Activated CD8-positive, alpha-beta T cell treated with anti-CD3 and anti-CD28 coated beads, Interleukin-2, amount 10 ng/mL, durations not matched to agents 7 days and 5 days (primary cell): ENCODE measurements at places on chromosomes 1 and 21.

GRCh38 chr1:198253259-198253658 is 96.5 kb downstream of the NEK7 start:
- no peak for DNase-seq

- DNase-seq = peak; percentile 83
Measured at GRCh38 chr1:33302325-33302724, 18.6 kb downstream of the A3GALT2 start.

- DNase-seq = no peak
Measured at GRCh38 chr1:8031176-8031785, 5.2 kb upstream of the ERRFI1 start.

DNA sequence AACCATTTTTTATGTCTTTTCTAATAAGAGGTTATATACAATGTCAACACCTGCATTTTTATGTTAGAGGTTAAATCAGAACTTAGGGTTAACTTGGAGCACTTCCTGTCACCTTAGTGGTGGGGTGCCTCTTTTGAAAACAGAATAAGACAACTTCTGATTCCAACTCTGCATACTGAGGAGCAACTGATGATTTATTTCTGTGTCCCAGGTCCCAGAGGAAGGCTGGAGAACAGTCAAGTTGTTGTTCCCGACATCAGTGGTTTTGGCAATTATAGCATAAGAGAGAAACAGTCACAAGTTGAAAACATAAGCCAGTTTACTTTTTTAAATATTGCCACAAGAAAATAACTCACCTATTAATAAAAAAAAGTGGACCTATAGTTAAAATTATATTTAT is 871.0 kb upstream of the ADAMTS5 start:
- DNase-seq = no peak

- no peak for DNase-seq
Measured at GRCh38 chr1:41612953-41613352, 128.5 kb upstream of the EDN2 start.

GRCh38 chr1:23567996-23568607 is 8.8 kb upstream of the ID3 start:
- DNase-seq = no peak

- no peak for DNase-seq
Measured at GRCh38 chr1:5693568-5693967, 298.7 kb downstream of the NPHP4 start.

GRCh38 chr1:35243691-35244090 is 24.8 kb upstream of the ZMYM4 start:
- DNase-seq = no peak

DNA sequence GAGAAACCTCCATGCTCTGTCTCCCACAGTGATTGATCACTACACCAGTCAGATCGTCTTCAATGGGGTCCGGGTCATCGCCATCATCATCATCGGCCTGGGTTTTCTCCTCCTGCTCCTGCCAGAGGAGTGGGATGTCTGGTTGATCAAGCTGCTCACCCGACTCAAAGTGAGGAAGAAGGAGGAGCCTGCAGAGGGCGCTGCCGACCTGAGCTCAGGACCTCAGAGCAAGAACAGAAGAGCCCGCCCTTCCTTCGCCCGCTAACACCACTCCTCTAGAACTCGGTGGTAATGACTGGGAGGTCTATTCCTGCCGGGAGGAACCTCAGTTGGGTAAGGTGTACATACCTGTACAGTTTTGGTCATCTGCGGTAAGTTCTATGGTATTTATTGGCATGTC is 50.3 kb upstream of the COA6 start:
- peak; percentile 61 for DNase-seq

DNA sequence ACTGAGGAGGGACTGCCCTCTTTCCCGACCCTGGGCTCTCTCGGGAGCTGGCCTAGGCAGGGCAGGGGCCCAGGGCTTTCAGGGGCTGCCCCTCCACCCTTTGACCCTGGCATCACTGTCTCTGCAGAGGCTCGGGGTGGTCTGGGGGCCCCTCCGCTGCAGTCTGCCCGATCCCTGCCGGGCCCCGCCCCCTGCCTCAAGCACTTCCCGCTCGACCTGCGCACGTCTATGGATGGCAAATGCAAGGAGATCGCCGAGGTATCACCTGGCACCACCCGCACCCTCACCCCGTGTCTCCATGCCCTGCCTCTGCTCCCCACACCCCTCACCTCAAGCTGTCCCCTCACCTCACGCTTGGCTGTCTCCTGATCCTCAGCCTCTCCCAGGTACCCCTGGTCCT is 5.5 kb downstream of the AMPD2 start:
- DNase-seq = peak; percentile 17

DNA sequence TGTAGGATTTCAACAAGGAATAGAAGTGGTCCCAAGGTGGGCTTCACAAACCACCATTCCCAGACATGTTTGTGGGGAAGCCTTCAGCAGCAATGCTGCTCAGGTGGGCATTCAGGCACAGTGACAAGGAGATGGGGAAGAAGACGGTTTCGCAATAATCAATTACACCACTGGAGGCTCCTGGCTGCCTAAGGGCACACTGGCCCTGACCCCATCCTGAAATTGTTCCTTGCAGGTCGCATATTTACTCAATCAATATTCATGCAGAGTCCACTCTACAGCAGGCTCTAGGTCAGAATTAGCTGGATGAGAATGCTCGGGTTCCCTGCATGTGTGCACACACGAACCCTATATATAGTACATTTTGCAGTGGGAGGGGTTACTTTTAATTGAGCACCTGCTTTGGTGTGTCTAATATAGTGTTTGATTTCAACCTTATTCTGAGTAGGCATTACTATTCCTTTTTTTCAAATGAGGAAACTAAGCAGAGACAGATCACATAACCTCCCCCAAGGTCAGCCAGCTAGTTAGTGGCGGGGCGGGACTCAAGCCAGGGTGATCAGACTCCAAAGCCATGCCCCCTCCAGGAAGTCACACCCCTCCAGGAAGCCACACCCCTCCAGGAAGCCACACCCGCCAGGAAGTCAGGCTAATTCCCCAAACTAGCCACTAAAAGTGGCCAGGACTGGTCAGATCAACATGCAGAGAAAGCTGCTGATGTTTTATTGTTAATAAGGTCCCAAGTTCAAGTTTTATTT is 106.5 kb downstream of the HLCS start:
- peak; percentile 75 for DNase-seq

- DNase-seq = no peak
Measured at GRCh38 chr1:19815801-19816736, 986 bp upstream of the RNF186 start.

GRCh38 chr1:24743404-24744211 is 1.6 kb upstream of the CLIC4 start:
- DNase-seq = no peak

DNA sequence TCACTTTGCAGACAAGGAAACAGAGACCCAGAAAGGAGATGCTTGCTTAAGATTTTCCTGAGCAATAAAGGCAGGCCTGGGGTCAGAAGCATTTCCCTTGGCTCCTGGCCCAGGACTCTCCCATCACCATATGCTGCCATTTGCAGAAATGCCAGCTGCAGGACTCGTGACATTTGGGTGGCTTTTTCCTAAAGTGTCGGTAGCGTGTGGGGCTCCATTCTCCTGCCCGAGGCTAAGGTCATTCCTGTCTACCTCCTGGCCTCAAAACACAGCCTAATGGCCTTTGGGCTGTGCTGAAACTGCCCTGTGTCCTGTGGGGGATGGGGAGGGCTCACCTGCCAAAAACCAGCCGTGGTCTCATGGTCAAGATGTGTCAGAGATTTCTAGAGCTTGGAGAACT is 216.1 kb upstream of the EDN2 start:
- DNase-seq = no peak

- DNase-seq = no peak
Measured at GRCh38 chr1:3521426-3521825, 67.0 kb downstream of the ARHGEF16 start.

DNA sequence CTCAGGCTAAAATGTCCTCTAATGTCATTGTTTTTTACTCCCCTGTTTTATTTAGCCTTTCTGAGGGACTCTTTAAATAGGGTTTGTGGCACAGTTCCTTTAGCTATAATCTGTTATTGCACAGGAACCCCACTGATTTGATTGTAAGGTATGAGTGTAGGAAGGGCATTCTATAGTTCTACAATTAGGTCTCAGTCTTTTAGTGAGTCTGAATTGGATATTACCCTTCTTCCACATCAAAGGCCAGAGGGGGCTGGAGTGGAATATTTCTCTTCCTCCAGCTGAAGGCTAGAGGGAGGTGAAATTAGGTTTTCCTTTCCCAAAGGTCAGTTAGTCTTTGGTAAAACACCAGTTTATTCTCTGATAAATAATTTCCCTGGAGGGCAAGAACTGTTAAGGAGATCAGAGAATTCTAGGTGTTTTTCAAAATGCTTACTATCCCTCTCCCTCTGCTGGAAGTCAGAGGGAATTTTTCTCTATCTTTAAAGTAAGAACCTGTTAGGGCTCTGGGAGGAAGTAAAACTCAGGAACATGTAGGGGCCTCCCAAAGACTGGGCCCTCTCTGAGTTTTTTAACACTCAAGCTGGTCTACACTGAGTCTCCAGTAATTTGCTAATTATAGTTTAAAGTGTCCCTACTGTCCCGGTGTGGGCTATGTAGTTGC is 176.3 kb upstream of the ZNHIT6 start:
- DNase-seq = no peak

GRCh38 chr1:209431402-209431801 is 152.1 kb upstream of the CAMK1G start:
- no peak for DNase-seq

GRCh38 chr21:35359076-35359475 is 310.0 kb upstream of the RUNX1 start:
- DNase-seq = no peak

DNA sequence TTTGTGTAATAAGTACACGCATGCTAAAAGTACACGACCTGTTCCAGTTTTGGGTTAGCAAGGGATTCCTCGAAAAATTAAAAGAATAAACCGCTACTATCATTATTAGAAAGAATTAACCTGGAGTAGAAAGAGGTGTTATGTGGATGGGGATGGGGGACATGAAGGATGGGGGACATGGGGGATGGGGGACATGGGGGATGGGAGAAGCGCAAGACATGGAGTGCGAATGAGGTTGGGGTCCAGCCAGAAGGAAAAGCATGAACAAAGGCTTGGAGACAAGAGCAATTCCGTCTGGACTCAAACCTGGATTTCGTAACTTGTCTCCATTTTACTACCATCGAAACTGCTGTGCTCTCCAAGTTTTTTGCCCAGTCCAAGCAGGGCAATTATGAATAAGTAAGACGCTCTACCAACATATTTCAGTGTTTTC is 591 bp upstream of the KDM1A start:
- DNase-seq = no peak

DNA sequence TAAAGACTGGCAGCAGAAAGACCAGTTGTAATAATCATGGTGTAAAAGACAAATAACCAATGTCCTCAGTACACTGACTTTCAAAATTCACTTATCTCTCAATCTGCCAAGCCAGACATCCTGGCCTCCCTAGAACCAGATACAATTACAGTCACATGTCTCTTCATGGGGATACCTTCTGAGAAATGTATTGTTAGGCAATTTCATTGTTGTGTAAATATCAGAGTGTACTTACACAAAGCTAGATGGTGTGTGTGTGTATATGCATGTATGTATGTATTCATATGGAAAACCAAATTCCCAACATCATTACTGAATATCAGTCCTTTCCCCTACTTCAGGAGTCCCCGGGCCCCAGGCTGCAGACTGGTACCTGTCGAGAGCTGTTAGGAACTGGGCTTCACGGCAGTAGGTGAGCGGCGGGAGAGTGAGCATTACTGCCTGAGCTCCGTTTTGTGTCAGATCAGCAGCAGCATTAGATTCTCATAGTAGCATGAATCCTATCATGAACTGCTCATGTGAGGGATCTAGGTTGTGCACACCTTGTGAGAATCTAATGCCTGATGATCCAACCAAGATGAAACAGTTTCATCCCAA is 65.3 kb upstream of the ZNF326 start:
- DNase-seq = no peak

- no peak for DNase-seq
Measured at GRCh38 chr1:206442101-206442500, 28.2 kb upstream of the IKBKE start.

DNA sequence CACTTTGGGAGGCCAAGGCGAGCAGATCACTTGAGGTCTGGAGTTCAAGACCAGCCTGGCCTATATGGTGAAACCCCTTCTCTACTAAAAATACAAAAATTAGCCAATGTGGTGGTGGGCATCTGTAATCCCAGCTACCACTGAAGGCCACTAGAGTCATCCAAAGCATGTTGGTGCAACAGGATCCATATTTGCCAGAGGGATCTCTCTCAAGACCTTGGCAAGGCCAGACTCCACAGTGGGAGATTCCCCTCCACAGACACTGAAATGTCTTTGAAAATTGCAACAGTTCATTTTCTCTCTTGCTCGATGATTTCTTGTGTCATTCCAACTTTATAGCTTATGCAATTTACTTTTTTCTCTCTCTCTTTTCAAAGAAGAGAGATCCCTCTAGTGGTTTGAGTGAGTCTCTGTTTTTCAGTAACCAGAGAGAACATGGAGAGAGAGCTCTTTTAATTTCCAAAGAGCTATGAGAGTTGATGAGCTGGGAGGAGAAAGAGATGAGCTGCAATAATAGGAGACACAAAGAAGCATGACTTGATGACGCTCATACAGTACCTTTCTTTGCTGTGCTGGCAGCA is 176.8 kb upstream of the USP25 start:
- DNase-seq = no peak

- DNase-seq = peak; percentile 74
Measured at GRCh38 chr1:160755911-160756848, 17.1 kb downstream of the SLAMF7 start.

DNA sequence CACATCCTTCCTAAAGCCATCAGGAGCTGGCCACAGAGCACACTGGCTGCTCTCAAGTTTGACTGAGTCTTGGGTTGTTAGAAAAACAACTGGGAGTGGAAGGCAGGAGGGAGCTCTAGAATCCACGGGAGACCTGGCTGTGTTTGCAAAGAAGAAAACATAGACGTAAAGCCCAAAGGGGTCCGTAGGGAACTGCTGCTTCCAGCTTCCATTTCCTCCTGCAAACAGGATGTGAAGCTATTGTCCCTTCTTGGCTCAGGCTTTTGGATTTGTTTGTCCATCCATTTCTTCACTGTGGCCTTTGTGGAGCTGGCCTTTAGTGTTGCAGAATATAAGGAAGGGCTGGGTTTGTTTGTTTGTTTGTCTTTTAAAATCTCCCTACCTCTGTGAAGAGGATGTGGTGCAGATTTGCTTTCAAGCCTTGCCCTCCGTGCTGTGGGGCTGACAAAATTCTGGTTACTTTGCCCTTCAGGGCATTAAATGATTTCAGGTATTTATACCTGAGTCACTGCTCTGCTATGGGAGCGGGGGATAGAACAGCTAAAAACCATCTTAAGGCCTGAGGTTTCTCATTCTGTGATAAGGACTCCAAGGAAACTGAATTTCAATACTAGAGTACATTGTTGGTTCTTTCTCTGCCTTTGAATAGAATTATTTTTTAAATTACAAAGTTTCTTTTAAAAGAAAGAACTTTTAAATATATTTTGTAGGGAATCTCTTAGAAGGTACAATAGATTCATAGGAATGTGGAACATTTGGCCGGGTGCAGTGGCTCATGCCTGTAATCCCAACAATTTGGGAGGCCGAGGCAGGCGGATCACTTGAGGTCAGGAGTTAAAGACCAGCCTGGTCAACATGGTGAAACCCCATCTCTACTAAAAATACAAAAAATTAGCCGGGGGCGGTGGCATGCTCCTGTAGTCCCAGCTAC is 74.3 kb downstream of the MPZL1 start:
- DNase-seq = no peak
